ENCODE measurements at places on chromosomes 7 and 10.

GRCh38 chr7:151062399-151063211 lies 3.2 kb downstream of the SLC4A2 start:
- DNase-seq = no peak

- no peak for DNase-seq
Measured at GRCh38 chr10:86744067-86744725, 12.2 kb upstream of the BMPR1A start.

- no peak for DNase-seq
Measured at GRCh38 chr10:21481407-21481806, 44.1 kb downstream of the SKIDA1 start.

- DNase-seq = no peak
Measured at GRCh38 chr10:98474628-98475027, 27.9 kb upstream of the HPS1 start.

GRCh38 chr10:60597513-60597912 lies 180.8 kb upstream of the CDK1 start:
- no peak for DNase-seq

DNA sequence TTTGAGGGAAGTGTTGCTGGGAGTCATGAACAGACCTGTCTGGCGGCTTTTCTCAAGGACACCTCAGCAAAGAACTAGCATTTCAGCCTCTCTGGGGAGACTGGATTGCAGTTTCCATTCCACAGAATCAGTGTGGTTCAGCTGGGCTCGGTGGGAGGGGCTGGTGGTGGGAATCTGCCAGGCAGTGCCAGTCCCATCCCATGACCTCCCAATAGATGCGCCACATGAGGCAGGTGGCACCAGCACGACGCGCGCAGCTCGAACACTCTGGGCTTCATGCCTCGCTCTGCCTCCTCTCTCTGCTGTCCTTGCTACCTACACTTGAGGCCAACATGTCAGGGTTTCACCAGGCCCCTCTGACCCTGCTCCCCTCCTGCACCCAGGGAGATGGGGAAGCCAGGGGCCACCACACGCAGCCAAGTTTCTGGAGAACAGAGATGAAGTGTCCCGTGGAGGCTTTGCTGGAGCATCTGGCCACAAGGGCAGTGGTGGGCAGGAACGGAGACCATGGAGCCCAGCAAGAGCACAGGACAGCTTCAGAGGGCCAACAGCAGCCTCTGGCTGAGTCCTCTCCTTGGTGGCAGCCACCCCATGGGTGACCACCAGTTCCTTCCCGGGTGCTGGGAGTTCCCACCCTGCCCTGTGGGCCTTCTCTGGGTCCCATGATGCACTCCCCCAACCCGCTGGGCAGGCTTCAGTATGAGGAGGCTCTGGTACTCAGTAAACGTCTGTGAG lies 2.3 kb downstream of the NACAD start:
- no peak for DNase-seq

Measured in stimulated activated CD4-positive, alpha-beta T cell treated with anti-CD3 and anti-CD28 coated beads, Interleukin-1b, Interleukin-23, amount 100 ng/mL, for 24 hours (primary cell).